ENCODE measurements at places on chromosomes 3 and 15.

- DNase-seq: no peak
Observed at GRCh38 chr3:16059711-16060357, 114.6 kb upstream of the GALNT15 start.

DNA sequence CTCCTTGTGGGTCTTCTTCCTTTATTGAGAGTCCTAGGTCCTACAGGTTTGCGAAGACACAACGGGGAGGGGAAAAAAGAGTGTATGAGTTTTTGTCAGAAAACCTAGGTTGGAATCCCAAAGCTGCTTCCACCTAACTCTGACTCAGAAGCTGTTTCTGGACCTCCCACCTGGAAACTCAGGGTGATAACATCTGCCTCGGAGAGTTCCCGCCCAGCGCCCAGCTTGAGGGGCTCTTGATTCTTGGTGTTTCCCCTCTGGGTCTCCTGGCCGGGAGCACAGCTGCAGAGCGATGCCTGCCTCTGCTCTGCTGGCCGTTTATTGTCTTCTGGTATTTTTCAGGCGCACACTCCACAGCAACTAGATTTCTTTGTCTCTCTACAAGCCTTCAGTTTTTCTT, 52.9 kb upstream of the MYZAP start:
- DNase-seq: no peak

DNA sequence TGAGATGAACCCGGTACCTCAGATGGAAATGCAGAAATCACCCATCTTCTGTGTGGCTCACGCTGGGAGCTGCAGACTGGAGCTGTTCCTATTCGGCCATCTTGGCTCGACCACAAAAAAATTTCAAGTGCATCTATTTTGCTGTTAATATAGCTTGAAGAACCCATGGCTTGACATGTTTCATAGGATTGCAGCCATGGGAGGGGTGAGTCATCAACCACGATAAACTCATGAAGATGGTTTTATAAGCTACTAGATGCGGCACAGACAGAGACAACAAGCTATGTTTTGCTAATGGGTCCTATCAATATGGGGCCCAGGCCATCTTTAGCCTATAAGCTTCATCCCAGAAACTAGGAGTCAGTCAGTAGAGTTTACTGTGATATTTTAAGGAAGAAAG, 100.4 kb upstream of the PHLDB2 start:
- DNase-seq: no peak

DNA sequence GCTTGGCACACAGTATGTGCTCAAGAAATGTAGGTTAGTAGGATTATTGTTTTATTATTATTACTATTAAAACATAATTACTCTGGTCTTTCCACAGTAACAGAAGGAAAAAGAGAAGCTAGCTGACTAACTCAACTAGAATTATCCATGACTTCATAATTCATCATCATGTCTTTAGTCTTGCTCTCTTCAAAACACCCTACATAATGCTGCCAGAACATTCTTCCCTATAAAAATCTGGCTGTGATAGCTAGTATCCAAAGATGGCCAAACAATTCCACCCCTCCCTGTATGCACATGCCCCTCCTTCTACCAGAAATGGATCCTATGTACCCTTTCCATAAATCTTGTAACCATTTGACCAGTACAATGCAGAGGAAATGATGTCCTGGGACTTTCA, 48.8 kb upstream of the SRGAP3 start:
- no peak for DNase-seq

GRCh38 chr3:152093901-152094300, 174.8 kb upstream of the MBNL1 start:
- no peak for DNase-seq

DNA sequence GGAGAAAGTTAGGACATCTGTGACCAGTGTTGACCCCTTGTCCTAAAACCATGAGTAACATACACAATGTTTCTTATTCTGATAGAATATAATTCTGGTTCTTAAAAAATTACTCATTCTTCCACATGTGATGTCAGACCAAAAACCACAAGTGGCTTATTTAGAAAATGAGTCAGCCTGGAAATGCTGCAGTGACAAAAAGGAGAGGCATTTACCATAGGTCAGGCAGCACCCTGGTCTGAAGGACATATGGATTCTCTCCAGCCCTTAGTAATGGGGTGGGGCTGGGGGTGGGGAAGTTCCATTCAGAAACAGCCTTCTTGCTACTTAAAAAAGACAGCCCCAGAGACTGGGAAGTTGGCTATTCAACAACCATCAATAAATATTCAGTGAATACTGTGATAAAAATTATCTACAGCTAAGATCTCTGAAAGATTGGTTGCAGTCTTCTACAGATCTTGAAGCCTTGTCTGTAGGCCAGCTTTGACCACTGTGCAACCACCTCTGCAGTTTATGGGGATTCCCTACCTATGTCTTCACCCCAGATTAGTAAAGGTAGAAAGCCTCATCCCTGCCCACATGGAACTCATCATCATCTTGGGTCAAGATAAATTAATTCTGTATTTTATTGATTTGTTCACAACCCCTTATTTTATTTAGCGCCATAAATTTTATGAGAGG, 34.9 kb upstream of the TIMP4 start:
- DNase-seq: no peak

DNA sequence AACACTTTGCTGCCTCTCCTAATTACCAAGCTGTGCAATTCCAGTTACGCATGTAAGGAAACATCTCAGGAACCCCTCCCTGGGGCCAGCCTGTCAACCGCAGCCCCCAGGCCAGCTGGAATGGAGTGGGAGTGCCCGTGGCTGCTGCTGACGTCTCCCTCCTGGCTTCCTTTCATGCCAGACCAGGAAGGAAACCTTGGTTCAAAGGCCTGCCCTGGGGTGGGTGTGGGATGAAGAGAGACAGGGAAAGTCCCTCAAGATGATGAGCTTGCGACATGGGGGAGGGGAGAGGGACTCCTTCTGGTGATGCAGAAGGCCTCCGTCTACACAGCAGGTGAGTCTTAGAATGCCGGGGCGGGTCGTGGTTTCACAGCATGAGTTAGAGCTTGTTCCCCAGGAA, 11.4 kb upstream of the CYP11A1 start:
- DNase-seq: peak; percentile 57

DNA sequence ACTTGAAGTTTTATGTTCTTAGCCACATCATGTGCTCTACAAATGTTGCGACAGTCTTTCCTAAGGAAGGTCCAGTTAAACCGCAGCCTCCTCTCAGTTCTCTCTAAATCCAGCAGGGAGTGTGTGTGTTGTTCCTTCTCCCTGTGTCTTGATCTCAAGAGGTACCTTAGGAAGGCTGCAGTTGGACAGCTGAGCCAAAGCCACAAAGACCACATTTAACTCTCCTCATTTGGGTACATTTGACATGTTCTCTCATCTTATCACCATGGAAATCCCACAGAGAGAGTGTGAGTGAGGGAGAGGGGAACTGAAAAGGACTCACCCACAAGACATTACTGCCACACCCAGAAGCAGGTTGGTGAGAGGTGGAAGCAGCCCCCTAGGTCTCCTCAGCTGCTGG, 79.5 kb downstream of the CD200R1L start:
- DNase-seq: no peak

DNA sequence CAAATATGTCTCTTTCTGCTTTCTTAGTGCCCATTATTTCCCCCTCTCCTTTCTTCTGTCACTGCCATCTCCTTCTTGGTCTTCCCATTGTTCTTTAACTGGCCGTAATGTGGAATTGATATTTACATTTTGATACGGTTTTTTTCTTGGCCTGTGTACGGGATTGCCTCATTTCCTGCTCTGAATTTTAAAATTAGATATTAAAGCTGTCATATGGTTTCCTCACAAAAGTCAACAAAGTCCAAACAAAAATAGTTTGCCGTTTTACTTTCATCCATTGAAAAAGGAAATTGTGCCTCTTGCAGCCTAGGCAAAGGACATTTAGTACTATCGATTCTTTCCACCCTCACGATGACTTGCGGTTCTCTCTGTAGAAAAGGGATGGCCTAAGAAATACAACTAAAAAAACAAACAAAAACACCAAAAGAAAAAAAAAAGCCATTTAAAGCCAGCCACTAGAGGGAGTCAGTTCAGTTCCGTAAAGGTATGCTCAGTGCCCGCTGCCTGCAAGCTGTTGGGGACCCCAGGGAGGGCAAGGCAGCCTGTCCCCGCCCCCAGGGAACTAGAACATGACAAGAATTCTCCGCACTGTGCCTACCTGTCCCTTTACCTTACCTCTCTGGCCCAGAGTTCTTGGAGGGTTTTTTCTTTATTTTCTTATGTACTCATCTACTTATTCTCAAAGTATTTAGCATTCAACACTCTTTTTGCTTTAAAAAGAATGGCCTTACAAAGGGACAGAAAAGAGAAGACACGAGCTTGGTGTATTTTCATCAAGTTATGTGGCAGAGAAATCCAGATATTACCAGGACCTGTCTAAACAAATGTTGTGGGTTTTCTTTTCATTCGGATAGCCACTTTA, 30.0 kb upstream of the NR2E3 start:
- DNase-seq: peak; percentile 37

- no peak for DNase-seq
Observed at GRCh38 chr15:68230157-68231100, 901 bp upstream of the CLN6 start.

DNA sequence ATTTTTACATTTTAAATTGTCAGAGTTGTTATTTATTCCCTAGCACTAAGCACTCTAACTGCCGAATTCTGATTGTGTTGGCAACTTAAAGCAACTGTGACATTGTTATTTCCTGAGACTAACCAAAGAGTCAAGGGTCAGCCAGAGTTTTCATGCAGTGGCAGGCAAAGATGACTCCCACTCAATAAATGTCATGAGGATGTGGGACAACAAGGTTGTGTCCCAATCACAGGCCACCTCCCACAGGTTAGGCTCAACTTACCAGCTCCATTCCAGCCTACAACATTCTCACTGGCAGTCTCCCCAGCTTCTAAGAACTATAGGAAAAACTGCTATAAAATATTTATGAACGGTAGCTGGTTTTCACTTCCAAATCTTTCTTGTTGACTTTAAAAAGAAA, 80.1 kb downstream of the RSL24D1 start:
- no peak for DNase-seq

DNA sequence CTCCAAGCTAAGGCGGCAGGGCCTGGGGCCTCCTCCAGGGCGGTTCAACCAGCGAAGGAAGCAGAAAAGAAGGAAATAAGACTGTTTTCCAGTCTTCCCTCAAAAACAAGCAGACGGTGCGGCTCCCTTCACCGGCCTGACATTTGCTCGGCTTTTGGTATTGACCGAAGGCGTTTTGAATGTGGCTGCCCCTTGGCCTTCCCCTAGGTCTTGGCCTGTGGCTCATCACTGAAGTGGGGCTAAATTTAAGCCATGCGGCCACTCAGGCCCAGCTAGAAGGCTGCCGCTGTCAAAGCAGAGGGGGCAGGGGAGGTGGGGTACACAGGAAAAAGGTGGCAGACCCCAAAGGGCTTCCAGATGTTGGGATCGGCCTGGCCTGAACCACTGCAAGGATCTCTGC, 86.2 kb downstream of the SRGAP3 start:
- DNase-seq: no peak

- no peak for DNase-seq
Observed at GRCh38 chr3:17640466-17640865, 102.0 kb downstream of the TBC1D5 start.

DNA sequence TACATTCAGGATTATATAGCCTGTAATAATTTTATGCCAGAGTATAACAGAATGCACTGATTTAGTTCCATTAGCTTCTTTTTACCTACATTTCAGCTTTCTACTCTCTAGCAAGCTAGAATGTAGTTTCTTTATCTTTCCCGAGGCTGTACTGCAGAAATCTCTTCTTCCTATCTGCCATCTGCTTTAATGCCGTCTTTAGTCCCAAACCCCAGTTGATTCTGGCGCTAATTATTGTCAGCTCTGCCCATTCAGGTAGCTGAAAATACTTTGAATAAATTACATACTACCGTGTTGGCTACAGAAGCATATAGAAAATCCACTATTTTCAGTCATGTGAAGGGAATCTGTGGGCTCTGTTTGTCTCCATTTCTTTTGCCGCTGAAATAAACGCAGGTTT, 706.7 kb downstream of the NTRK3 start:
- no peak for DNase-seq

DNA sequence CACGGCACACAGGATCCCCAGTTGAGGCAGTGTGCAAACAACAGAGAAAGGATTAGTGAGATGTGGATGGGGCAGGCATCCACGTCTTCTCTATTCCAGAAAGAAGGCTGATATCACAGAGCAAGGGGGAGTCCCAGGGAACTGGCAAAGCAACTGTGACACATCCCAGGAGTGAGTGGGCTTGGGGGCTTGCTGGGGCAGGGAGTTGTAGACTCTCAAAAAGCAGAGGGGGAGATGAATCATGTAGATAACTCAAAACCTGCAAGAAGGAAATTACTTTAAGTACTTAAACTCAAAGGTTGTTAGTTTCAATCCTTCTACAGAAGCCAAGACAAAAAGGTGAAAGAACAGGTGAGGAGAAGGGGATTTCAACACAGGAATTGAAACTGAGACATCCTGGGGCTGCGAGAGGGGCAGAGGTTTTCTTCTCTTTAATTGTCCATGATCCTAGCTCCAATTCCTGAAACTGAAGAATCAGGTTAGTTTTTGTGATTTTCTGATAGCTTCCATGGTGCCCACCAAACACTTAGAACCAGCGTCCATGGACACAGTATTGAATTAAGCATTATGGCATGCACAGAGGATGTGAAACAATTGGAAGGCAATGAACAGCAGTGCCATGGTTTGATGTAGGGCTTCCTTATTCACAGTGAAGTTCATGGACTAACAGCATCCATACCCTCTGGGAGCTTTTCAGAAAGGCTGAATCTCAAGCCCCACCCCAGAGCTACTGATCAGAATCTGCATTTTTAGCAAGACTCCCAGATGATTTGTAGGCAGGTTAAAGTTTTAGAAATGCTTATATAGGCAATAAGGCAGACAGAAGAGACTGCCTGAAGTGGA, 52.0 kb downstream of the CCR3 start:
- DNase-seq: peak; percentile 32

DNA sequence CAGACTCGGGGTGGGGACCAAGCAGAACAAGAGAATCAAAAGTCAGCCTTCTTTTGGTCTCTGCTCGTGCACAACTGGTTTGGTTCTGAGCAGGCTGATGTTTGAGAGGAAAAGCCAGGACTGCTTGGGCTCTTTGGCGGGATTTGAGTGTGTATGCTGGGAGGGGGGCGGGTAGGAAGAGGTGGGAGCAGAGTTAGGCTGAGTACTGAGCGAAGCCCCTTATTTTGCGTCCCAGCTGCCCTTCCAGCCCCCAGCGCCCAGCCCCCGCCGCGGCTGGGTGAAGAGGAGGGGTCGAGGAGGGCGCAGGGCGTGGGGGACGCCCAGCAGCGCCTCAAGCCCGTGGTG, 153.5 kb upstream of the GOLIM4 start:
- no peak for DNase-seq

- no peak for DNase-seq
Observed at GRCh38 chr3:141371882-141372281, 3.6 kb downstream of the ZBTB38 start.

GRCh38 chr15:74573987-74574386, 33.0 kb downstream of the ARID3B start:
- DNase-seq: no peak

DNA sequence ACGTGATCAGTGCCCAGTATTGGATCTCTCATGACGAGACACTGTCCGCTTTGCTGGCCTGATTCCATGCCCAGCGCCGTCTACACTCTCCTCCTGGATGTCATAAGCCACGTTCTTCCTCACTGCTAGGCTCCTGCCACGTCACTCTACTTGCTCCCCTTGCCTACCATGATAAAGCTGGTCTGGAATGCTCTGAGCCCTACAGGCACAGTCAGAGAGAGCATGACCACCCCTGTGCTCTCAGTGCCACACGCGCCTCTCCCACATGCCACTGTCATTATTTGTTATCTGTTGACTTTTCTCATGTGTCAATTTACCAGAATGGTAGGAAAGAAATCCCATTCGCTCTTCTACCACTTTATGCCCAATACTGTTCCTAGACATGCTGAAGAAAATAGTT, 148.6 kb downstream of the ANO10 start:
- no peak for DNase-seq

GRCh38 chr3:178476886-178477285, 59.4 kb upstream of the KCNMB2 start:
- DNase-seq: no peak
